Smooth muscle cell of the pulmonary artery (primary cell): ENCODE measurements at places on chromosomes 16 and 17. TPM values are rescaled to one million over a fixed set of nuclear protein-coding genes. Genes with fewer than 3 reads are reported as not detected.

ANKRD40CL gene
- total RNA-seq, result not detected in 2 replicates

USH1G gene
- 0.03 TPM in 1 of 2 replicates, not detected in the other for total RNA-seq

DOC2A gene
- 0.20 and 0.33 TPM in 2 replicates for total RNA-seq

UBALD2 gene
- total RNA-seq, result 4.2 and 4.4 TPM in 2 replicates

ARHGAP23 gene
- 40.1 and 95.5 TPM in 2 replicates for total RNA-seq

FBXW10 gene
- total RNA-seq, result 0.03 TPM in 1 of 2 replicates, not detected in the other

RGS11 gene
- 4.0 and 6.3 TPM in 2 replicates for total RNA-seq

HS3ST3B1 gene
- 0.23 and 0.46 TPM in 2 replicates for total RNA-seq

ZMYND15 gene
- total RNA-seq, result 0.07 and 0.10 TPM in 2 replicates

AOC3 gene
- 1.3 and 5.9 TPM in 2 replicates for total RNA-seq

CES1 gene
- 0.13 and 5.8 TPM in 2 replicates for total RNA-seq

PPP1R27 gene
- total RNA-seq, result not detected in 2 replicates

KCNG4 gene
- not detected in 2 replicates for total RNA-seq

KRT20 gene
- not detected in 2 replicates for total RNA-seq

PIMREG gene
- total RNA-seq, result 5.4 and 15.2 TPM in 2 replicates

EME1 gene
- total RNA-seq, result 2.0 and 4.0 TPM in 2 replicates

GALR2 gene
- not detected in 2 replicates for total RNA-seq

CA10 gene
- total RNA-seq, result not detected in 2 replicates

TERB1 gene
- total RNA-seq, result 0.07 TPM in 1 of 2 replicates, not detected in the other

KRT39 gene
- total RNA-seq, result not detected in 2 replicates

OR1F1 gene
- 0.07 TPM in 1 of 2 replicates, not detected in the other for total RNA-seq

PIRT gene
- total RNA-seq, result not detected in 2 replicates

ST6GALNAC1 gene
- 0.43 TPM in 1 of 2 replicates, not detected in the other for total RNA-seq

PLLP gene
- total RNA-seq, result not detected in 2 replicates

OTOP3 gene
- total RNA-seq, result not detected in 2 replicates

PITPNM3 gene
- total RNA-seq, result 2.4 and 3.8 TPM in 2 replicates

SUZ12 gene
- 23.3 and 24.0 TPM in 2 replicates for total RNA-seq

CD300E gene
- not detected in 2 replicates for total RNA-seq

ZNF385C gene
- total RNA-seq, result 0.03 TPM in 1 of 2 replicates, not detected in the other

NPIPB9 gene
- 0.72 and 1.7 TPM in 2 replicates for total RNA-seq

TEKT1 gene
- not detected in 2 replicates for total RNA-seq

CACNG4 gene
- total RNA-seq, result not detected in 2 replicates

BCL6B gene
- 0.20 and 0.36 TPM in 2 replicates for total RNA-seq

CPHXL2 gene
- total RNA-seq, result not detected in 2 replicates

RAB37 gene
- 0.33 and 0.36 TPM in 2 replicates for total RNA-seq

CENPX gene
- 10.2 and 12.8 TPM in 2 replicates for total RNA-seq

C17orf58 gene
- 8.2 and 11.7 TPM in 2 replicates for total RNA-seq

KRTAP2-4 gene
- not detected in 2 replicates for total RNA-seq

OMG gene
- 0.26 and 0.30 TPM in 2 replicates for total RNA-seq

B4GALNT2 gene
- total RNA-seq, result 0.03 and 2.8 TPM in 2 replicates

ABCA5 gene
- total RNA-seq, result 8.3 and 19.5 TPM in 2 replicates

IGFALS gene
- 0.17 TPM in 1 of 2 replicates, not detected in the other for total RNA-seq
